ENCODE measurements at places on chromosomes 3 and 15. TPM values are rescaled to one million over a fixed set of nuclear protein-coding genes. Genes with fewer than 3 reads are reported as not detected.

Gene AP3S2
- polyA plus RNA-seq = 47.0 TPM

DNA sequence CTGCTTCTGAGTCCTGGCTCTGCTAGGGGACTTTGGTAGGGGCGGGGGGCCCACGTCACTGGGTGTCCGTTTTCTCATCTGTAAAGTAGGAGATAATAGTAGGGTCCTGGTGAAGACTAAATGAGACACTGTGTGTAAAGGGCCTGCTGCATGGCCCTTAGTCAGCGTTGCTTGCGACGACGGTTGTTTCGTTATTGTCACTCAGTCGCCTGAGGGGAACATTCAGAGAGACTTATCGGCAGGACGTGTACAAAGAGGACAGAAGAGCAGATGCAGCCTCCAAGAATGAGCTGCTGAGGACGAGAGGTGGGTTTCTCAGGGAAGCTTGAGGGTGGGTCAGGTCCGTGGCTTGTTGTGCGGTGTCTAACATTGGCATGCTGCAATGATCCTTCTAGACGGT is 52.9 kb upstream of the MEX3B start:
- DNase-seq = no peak

DNA sequence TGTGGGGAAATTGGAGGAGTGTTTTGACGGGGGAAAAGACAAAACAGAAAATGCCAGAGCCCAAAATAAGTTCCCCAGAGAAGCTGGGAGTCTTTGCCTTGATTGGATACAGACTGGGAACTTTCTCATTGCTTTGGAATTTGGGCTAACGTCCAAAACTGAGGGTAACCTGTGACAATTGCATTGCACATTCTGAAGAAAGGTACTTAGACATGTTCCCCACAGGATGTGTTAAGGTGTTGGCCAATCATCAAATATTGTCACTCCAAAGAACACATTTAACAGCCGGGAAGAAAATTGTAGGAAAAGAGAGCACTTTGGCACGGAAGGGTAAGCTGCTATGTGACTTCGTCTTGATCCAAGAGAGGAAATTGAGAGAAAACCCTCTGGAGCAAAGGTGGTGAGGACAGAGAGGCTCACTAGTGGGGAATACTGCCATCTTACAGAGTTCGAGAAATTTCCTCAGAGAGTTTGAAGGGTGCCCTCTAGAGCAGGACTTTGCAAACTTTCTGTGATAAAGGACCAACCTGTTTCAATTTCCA is 619.5 kb upstream of the TBL1XR1 start:
- DNase-seq = no peak

GRCh38 chr3:20324664-20325478 is 138.9 kb upstream of the SGO1 start:
- DNase-seq = no peak

- DNase-seq = no peak
Observed at GRCh38 chr3:194098081-194098842, 37.7 kb upstream of the HES1 start.

Gene OR5AC2
- polyA plus RNA-seq = not detected

Gene KBTBD12
- 1.3 TPM for polyA plus RNA-seq

DNA sequence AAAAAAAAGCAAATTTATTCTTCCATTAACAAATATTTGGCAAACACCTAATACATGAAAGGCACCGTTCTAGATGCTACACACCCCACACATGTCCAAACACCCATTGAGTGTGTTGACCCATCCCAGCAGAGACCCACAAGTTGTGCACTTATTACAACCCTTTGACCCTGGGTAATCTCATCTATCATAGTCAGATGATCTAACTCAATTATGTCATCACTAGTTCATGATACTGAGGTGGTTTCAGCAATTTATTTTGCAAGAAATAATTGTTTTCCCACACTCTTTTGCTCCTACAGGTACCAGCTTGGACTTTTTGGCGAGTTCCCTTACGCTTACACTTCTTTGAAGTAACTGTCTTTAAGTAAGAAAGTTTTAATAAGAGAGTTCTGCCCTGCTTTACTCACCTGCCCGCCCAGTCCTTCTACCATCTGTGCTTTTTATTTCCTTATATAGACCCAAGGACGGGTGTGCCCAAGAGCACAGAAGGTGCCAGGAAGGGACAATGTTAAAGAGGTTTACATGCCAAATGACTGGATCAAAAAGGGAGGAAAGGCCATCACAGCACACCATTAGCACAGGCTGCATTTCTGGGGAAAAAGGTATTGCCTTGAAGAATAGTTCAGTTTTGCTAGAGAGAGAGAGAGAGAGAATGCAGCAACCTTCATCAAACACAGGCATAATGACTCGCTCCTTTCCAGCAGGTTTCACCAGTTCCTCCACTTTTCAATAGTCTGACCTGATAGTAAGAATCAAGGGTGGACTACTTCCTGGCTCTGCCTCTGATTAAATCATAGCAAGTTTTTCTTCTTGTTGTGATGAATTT is 54.5 kb upstream of the ATP11B start:
- DNase-seq = no peak

Gene PRSS50
- 3.5 TPM for polyA plus RNA-seq

DNA sequence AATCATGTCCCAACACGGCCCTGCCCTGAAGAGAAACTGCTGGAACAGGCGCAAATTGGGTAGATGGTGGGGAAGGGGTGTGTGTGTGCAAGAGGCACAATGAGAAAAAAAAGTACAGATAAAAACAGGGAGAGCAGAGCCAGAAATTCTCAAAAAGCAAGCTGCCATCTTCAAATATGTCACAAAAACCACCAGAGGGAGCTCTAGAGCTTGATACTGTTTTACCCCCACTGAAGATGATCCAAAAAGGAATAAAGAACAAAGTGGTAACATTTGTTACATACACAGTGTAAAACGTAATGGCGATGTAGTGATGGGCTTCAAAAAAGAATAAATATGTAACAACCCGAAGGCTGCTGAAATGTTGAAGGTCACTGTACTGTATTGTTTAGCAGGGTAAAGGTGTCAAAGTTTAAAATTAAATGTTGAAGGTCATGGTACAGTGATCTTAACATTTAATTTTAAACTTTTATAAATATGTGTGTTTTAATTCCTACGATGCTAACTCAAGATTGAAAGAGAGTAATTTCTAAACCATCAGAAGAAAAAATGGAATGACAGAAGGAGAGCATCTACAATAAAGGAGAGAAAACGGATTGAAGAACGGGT is 6.0 kb downstream of the SNRPA1 start:
- no peak for DNase-seq

Measured in left renal cortex interstitium (tissue), 4 donors.